ENCODE measurements at places on chromosomes 4 and X. TPM values are rescaled to one million over a fixed set of nuclear protein-coding genes. Genes with fewer than 3 reads are reported as not detected.

Gene PALLD
- total RNA-seq, result 175 TPM

Gene SSX4B
- not detected for total RNA-seq

Gene CXCL6
- total RNA-seq, result 19.6 TPM

Gene GAGE2A
- total RNA-seq, result not detected

Gene LAGE3
- total RNA-seq, result 20.3 TPM

Gene DIPK2B
- under 0.01 TPM for total RNA-seq

Gene RPL39
- 825 TPM for total RNA-seq

Gene SMIM31
- total RNA-seq, result not detected

Gene KIAA1210
- total RNA-seq, result not detected

Gene HOPX
- total RNA-seq, result 0.26 TPM

Gene SPIN4
- 4.2 TPM for total RNA-seq

Gene TMEM47
- total RNA-seq, result 135 TPM

Gene INTU
- 7.4 TPM for total RNA-seq
